ENCODE measurements at places on chromosomes 12 and 14.

GRCh38 chr14:24612196-24612595, 2.7 kb upstream of the GZMH start:
- no peak for DNase-seq

DNA sequence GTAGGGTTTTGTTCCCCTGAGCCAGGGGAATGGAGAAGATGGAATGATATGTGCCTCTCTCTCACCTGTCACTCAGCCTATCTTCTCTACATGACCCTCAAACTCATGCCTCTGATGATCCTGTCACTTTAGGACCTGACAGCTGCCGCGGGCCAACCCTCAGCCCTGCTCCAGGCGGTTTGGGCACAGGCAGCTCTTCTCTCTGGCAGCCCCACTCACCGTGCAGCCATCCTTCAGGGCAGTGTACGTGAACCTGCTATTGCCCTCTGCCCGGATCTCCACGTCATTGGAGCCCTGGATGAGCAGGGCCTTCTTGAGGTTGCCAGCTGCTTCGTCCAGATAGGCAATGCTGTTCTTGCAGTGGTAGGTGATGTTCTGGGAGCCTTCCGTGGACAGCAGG, 10.5 kb downstream of the TMEM106C start:
- DNase-seq, result no peak

- no peak for DNase-seq
These were observed 491.5 kb downstream of the SLC6A15 start for GRCh38 chr12:84421103-84421502.

DNA sequence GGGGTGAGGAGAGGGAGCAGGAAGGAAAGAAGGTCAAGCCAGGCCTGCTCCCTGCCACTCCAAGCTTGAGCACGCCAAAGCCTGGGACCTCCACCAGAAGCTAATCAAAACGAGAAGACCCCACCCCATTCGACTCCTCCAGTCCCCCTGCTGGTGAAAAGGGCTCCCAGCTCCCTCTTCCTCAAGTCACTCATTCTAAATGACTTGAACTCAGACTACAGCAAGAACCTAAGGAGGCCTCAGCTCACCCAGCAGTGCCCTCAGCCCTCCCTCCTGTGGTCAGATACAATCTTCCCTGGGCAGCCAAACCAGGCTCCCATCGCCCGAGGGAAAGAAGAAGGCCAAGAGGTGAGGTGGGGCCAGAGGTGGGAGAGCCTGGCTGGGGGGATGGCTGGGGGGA, 17.4 kb downstream of the HDAC7 start:
- no peak for DNase-seq

DNA sequence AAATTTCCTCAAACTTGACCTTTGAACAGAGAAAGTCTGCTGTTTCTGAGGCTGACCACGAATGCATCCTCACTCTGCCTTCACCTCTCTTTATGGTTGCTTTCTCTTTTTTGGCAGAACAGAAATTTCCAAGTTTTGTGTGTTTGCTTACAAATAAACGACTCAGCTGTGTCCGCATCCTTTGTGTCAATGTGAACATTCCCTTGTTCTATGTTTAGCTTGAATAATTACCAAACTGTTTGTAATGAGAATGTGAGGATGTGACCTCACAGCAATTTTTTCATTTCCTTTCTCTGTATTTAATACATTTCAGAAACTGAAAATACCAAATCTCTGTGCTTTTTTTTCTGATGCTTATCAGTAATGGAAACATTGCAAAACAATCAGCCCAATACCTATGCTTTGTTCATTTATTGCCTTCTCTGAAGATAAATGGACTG, 410.9 kb downstream of the EGLN3 start:
- DNase-seq, result no peak

- DNase-seq, result no peak
These were observed 249.9 kb downstream of the CCDC91 start for GRCh38 chr12:28440081-28440608.

DNA sequence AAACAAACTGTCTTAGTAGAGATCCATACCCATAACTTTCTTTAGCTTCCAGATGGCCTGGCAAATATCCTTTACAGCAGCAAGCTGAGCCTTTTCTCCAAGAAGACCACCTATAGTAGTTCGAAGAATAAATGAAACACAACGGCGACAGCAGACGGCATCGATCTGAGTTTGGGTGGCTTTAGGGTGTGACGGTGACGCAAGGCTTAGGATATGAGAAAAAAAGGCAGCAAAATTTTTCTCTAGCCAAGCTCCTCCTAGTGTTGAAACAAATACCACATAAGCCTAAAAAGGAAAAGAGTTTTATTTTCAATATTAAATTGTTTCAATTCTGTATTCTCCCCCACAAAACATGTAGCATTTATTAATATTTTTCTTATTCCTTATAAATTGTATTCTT, 33.3 kb downstream of the HEATR5A start:
- no peak for DNase-seq

GRCh38 chr12:88805286-88805685, 225.0 kb upstream of the KITLG start:
- DNase-seq, result no peak

GRCh38 chr14:49206828-49207227, 379.4 kb downstream of the RPS29 start:
- DNase-seq, result no peak

DNA sequence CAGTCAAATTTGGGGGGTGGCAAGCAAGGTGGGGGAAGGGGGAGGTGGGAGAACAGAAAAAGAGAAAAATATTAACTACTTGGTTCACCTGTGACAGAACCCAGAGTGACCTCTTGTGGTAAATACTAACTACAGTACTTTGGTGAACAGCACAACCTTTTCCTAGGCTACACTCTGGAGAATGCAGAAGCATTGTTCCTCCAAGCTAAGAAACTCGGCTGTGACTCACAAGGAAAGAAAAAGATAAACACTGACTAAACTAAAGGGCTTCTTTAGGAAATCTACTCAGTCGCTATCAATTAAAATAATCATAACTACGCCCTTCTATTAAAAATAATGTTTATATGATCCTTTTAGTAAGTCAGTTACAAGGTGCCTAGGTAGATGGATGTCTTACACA, 5.4 kb downstream of the KCNH5 start:
- DNase-seq, result no peak

DNA sequence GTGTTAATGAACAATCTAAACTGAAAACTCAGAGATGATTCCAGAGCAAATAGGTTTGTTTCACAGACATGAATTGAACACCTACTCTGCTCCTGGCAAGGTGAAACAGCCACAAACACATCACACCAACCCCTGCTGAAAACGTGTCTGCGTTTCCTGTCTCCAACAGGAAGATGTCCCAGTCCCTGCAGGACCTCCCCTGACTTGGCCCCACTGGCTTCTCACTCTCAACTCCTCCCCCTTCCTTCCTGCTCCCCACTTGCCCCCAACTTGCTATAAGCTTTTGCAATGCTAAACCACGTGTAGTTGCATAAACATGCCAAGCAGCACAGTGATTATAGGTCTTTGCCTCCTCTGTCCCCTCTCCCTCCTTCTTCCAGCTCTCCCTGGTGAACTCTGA, 567.6 kb downstream of the BCL11B start:
- DNase-seq, result peak; percentile 28

DNA sequence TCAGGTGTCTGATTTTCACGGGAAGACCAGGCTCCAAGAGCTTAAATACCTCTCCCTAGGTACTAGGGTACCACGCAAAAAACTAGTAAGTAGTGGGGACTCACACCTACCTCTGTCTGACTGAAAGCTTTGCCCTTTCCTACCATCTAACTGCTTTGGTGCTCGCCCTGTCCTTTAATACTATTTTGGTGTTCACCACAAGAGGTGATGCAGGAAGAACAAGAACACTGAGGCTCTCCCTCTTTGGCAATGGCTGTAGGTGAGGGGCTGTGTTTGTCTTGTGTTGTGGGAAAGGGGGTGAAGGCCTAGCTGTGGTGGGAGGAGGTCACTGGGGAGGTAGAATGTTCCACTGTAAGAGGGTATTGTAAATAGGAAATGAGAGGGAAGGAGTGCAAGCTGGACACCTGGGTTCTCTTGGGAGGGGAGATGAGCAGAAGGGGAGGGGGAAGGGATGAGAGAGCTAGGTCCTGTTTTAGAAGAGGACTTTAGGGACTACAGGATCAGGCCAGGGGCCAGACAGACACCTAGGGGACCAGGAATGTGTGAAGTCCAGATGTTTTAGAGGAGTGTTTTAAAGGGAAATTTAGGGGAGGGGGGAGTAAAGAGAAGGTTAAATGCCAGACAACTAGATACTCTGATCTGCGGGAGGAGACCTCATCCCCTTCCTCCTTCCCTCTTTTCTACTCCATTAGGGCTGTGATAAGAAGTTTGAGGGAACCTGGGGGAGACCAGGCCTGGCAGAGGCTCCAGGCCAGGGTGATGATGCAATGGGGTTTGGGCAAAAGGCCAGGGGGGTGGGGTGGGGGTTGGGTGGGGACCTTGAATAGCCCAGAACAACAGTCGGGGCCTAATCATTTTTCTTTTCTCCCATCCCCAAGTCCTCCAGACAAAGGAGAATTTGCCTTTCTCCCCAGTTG, 2.1 kb downstream of the ITGA5 start:
- DNase-seq, result no peak

- DNase-seq, result no peak
These were observed 52.1 kb downstream of the TUNAR start for GRCh38 chr14:95928751-95929150.

- no peak for DNase-seq
These were observed 18.1 kb upstream of the PHLDA1 start for GRCh38 chr12:76049575-76050251.

- DNase-seq, result no peak
These were observed 22.3 kb downstream of the FAM234B start for GRCh38 chr12:13066459-13066858.

- no peak for DNase-seq
These were observed 78.4 kb downstream of the MNAT1 start for GRCh38 chr14:60812987-60813386.

DNA sequence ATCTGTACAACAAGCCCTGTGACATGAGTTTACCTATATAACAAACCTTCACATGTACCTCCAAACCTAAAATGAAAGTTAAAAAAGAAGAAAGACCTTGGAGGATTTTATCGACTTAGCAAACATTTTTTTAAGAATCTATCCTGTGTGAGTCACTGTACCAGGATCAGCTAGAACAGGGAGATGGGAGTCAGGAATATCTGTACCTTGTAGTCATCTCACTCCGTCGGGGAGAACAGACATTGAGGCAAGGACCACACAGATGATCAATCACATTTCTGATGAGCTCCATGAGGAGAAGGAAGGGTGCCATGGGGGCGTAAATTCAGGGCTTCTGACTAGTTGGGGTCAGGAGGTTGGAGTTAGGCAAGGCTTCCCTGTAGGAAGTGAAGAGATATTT, 310.6 kb downstream of the VRK1 start:
- DNase-seq, result no peak

GRCh38 chr12:14777271-14777670, 26.0 kb downstream of the WBP11 start:
- DNase-seq, result no peak

DNA sequence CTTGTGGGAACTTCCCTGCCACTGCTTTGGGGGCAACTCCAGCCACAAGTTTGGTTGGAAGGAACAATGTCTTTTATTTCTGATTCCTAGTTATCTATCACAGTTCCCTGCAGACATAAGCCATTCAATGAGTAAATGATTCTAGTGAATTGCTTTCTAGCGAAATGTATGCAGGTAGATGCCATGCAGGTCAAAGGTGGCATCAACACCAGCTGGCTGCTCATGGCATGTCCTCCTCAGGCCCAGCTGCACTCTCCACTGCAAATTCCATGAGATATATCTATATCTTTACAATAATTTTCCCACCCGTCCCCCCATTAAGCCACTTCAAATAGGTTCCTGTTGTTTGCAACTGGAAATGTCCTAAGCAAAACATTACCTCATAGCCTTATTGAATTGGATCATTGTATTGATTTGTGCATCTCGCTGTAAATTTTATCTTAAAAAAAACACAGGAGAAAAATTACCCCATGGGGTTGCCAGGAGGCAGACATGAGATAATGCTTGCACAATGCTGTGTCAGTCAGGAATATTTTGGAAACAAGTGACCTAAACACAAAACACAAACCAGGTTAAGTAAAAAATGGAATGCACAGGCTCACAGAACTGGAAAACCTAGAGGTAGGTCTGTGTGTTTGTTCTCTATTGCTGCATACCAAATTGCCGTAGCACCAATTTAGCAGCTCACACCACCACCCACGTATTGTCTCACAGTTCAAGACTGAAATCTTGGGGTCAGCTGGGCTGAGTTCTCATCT, 32.8 kb upstream of the TXNRD1 start:
- DNase-seq, result no peak

DNA sequence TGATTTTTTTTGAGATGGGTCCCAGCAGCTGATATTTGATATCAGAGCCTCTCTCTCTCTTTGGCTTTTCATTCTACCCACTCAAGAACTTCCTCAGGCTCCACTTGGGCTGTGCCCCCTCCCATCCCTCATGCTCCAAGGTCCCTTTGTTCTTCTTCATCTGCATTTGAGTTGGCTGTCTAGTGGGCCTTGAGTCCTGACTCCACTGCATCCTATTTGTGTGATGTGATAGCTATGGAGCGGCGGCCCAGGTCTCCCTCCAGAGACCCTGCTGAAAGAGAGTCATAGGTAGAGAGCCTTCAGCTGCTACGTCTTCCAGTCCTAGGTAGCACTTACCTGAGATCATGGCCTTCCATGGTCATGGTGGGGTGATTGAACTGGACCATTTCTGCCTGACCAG, 123.1 kb upstream of the VRK1 start:
- DNase-seq, result no peak

DNA sequence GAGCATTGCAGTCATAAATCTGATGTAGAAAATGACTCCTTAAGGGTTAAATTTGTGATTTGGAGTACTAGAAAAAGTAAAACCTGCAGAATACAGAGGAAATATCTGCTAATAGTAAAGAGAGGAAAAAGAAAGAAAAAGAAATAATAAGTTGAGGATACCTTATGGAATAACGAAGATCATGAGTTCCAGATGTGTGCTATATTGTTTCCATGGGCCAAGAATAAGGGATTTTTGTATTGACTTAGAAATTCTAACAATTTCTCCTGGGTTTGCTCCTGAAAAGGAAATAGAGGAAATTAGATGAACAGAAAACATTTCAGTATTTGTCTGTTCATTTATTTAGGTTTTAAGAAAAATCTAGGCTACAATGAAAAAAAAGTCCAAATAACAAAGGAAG, 115.3 kb downstream of the ALG10B start:
- no peak for DNase-seq

DNA sequence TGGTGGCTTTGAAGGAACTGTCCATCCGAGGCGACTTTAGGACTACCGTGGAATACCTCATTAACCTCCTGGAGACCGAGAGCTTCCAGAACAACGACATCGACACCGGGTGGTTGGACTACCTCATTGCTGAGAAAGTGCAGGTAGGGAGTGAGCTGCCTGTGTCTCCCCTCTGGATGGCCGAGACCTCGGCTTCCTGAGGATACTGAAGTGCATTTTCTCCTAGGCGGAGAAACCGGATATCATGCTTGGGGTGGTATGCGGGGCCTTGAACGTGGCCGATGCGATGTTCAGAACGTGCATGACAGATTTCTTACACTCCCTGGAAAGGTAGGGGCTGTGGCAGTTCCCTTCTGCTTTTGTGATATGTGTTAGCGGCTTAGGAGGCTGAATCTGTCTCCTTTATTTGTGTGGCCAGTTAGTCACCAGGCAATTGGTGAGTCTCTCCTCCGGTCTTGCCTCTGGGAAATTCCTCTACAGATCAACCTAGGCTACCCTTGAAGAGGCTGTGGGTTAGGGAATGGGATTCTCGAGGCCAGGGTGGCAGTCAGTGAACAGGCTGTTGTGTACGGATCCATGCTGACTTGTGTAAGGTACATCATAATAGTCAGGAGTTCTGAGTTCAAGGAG, 75.3 kb downstream of the ACACB start:
- DNase-seq, result no peak

GRCh38 chr12:48029491-48030172, 25.4 kb upstream of the COL2A1 start:
- DNase-seq, result no peak

- no peak for DNase-seq
These were observed 47.3 kb upstream of the BCL2L14 start for GRCh38 chr12:12023456-12023855.

All from stimulated activated CD4-positive, alpha-beta T cell treated with anti-CD3 and anti-CD28 coated beads, Interleukin-15, amount 100 ng/mL, for 24 hours (primary cell).